WERI-Rb-1 (cell line): ENCODE measurements at places on chromosomes 12 and 14.

- DNase-seq: no peak
Measured at GRCh38 chr12:68587448-68587873, 23.2 kb upstream of the RAP1B start.

DNA sequence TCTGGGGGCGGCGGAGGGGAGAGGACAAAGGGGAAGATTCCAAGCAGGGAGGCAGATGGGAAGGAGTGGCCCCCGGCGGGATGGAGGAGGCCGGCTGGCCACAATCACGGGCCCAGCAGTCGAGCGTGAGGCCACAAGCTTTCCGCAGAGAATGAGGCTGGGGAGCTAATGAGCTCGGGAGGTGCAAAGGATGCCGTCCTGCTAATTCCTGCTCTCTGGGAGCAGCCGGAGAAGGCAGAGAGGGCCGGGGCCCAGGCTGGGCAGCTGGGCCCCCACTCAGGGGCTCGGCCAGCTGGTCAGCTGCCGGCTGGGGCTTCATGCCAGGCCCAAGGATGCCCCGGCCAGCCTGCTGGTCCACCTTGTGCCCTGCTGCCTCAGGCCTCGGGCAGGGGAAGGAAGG is 98.1 kb upstream of the LHX5 start:
- no peak for DNase-seq

DNA sequence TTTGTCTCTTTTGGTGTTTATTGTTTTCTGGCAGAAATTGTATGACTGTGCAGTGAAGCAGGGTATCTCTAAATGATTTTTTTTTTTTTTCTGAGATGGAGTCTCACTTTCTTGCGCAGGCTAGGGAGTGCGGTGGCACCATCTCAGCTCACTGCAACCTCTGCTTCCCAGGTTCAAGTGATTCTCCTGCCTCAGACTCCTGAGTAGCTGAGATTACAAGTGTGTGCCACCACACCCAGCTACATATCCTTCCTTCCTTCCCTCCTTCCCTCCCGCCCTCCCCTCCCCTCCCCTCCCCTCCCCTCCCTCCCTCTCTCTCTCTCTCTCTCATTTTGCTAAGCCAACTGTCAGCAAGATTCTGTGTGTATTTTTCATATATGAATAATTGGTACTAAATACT is 94.4 kb downstream of the PPHLN1 start:
- no peak for DNase-seq

- DNase-seq: no peak
Measured at GRCh38 chr12:10194160-10194670, 15.4 kb downstream of the TMEM52B start.

DNA sequence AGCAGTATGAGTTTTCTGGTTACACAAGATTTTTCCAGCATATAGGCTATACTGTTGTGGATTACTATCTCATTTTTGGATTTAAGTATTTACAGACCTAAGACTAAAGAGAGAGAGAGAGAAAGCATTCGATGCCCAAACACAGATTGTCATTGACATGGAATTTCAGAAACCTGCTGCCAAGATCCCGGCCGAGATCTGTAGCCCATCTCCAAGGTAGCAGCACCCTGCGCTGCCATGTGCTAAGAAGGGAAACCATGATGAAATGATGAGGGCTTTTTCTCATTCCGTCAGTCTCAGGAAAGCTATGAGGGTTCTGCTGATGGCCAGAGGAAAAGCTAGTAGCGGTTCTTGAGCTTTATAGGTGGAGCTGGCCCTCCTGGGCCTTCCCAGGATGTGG is 135.6 kb upstream of the EVL start:
- DNase-seq: no peak

GRCh38 chr12:95473231-95473883 is 595 bp upstream of the METAP2 start:
- DNase-seq: peak; percentile 10

GRCh38 chr14:92549105-92549858 is 35.7 kb downstream of the RIN3 start:
- no peak for DNase-seq

DNA sequence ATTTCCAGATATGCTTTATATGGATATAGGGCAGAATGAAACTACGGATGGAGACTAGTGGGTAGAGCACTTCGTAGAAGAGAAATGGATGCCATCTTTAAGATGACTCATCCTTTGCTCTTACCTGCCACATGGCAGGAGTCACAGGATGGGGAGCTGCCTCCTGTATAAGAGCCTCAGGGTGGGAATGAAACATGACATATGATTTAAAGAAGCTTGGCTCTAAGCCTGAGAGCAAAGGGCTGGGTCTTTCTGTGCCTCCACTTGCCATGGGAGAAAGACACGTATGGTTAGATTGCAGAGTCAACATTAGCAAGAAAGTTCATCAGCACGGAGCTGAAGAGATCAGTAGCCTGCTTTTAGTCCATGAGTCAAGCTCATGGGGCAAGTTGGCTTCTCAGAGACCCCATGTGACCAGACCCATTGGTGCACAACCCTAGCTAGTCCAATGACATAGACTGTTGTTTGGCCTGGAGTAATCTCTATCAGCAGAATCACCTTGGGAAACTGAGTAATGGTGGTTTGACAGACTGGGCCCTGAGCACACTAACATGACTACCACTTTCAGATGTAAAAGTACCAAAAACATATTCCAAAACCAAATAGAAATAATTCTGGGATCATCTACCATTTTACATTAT is 38.1 kb upstream of the IL22 start:
- DNase-seq: no peak

DNA sequence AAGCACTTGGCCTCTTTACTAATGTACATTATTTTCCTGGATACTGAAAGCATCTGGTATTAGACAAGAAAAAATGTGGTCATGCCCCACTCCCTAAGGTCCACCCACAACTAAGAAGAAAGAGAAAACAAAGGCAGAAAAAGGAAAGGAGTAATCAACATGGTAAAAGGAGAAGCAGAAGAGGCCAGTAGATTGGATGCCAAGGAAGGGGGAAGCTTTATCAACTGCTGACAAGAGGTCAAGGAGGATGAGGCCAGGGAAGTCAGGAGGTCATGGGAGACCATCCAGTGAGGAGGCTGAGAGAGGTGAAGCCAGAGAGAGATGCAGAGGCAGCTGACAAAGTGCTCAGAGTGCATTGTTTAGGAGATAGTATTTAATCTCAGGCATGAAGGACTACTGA is 383.5 kb downstream of the ZFP36L1 start:
- no peak for DNase-seq

DNA sequence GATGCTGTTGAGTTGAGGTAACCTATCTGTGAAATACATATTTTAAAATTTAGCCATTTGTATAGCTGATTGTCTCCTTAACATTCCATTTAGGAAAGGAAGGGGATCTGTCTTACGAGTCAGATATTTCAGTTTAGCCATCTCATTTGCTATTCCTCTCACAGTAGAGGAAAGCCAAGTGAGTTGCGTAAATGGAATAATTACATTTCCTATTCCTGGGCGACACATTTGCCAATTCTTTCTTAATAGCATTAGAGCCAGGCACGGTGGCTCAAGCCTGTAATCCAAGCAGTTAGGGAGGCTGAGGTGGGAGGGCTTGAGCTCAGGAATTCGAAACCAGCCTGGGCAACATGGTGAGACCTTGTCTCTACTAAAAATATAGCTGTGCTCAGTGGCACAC is 116.3 kb downstream of the TMX1 start:
- no peak for DNase-seq

DNA sequence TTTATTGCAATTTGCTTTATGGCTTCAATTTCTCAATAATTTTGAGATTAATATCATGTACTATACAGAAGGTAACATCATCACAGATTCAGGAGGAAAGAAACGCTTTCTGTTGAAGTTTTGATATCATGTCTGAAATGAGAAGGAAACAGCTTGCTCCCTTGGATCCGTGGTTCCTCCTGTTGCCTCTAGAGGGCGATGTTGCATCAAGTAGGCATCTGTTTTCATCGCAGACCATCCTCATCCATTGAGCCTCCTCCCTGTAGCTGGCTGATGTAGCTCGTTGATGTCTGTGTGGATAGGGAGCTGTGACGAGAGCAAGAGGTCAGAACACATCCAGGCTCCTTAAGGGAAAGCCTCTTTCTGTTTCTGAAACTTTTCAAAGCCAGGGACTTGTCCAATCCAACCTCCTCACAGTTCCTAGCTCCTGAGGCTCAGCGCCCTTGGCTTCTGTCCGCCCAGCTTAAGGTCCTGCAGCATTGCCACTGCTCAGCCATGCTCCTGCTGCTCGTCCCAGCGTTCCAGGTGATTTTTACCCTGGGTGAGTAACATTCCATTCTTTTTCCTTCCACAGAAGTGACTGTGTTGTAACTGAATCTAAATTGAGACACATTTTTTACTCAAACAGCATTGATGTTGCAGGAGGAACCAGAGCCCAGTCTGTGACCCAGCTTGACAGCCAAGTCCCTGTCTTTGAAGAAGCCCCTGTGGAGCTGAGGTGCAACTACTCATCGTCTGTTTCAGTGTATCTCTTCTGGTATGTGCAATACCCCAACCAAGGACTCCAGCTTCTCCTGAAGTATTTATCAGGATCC is 304.8 kb upstream of the OR4E1 start:
- peak; percentile 20 for DNase-seq

GRCh38 chr12:132873724-132874123 is 13.7 kb downstream of the CHFR start:
- DNase-seq: no peak

DNA sequence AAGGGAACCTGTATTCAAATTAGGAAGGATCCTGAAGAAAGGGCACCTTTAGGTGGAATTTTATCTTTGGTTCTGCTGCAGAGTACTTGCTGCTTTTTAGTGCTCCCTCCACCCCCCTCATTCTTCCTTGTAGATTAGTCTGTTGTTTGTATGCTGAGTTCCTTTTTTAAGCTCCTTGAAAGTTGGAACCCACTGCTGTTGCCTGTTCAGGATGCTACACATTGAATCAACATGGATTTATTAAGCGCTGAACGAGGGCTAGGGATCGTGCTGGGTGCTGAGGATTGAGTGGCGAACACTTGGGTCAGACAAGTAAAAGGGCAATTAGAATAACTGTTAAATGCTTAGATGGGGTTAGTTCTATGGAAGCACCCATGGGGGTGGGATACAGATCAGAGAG is 884 bp upstream of the AMN1 start:
- DNase-seq: no peak

- DNase-seq: peak; percentile 10
Measured at GRCh38 chr14:68111097-68111852, 291.7 kb downstream of the RAD51B start.

DNA sequence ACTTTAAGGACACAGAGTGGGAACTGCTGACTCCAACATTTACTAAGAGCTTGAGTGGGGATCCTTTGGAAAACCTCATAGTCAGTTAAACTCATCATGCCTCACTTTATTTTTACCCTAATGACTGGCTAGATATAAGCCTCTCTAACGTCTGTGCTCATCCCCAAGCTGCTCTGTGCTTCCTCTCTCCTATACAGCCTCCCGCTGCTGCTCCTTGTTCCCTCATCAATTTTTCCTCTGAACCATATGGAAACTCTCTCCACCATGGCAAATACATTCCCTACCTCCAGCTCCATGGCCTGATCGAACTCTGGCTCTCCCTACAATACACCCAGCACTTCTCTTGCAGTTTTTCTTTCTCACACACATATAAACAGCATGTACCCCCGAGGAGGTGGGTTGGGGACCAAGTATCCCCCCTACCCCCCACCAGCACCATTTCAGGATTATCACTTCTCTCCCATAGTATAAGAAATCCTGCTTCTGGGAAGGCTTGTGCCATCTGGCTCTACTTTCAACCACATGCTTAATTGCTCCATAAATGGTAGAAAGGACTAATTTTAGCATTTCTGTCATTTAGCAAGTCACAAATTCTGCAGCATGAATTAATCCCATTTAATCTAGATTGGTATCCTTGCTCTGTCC is 39.2 kb upstream of the DYRK2 start:
- peak; percentile 26 for DNase-seq

- DNase-seq: no peak
Measured at GRCh38 chr12:93594766-93595311, 22.4 kb downstream of the SOCS2 start.

DNA sequence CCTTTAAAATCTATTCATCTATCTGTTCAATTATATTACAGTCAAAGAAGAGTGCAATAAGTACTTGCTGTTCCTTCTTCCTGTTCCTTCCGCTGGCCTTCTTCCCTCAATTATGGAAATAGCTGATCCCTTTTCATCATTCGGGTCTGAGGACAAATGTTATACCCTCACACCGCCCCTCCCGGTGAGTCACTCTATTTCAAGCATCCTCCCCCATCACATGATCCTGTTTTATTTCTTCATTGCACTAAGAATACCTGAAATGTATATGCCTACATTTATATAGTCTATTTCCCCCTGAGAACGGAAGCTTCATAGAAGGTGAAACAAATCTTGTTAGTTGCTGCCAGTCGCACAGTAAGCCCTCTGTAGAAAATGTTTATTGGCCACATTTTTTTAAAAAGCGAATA is 2.5 kb downstream of the SLC38A1 start:
- peak; percentile 17 for DNase-seq

DNA sequence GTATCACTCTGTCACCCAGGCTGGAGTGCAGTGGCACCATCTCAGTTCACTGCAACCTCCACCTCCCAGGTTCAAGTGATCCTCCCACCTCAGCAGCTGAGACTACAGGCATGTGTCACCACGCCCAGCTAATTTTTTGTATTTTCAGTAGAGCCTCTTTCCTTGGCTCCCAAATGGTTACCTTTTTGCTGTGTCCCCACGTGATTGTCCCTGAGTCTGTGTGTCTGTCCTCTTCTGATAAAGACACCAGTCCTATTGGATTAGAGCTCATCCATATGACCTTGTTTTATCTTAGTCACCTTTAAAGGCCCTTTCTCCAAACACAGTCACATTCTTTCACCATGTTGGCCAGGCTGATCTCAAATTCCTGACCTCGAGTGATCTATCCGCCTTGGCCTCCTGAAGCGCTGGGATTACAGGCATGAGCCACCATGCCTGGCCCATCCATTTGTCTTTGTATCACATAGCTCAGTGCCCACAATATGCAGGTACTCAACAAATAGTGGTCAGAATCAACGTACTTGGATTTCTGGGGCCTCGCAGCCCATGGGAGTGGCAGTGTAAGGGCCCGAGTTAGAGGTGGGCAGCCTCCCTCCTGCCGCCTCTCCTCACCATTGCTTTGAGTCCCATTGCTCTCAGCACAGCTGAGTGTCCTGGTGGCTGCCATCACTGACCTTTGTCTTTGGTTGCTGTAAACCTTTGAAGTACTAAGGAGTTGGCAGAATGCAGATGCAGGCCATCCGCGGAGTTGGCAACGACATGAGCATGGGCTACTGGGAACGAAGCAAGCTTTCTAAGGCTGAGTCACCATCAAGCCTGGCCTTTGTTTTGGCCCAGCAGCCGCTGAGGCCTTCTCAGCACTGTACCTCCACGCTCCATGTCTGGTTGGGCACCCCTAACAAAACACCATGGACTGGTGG is 9.3 kb downstream of the TPCN1 start:
- DNase-seq: no peak
